ENCODE measurements at places on chromosomes 11 and 22.

GRCh38 chr11:72975778-72976521 lies 161.7 kb downstream of the ATG16L2 start:
- DNase-seq, result no peak

GRCh38 chr11:12767027-12767426 lies 92.8 kb downstream of the TEAD1 start:
- no peak for DNase-seq

GRCh38 chr11:1224491-1225385 lies 1.9 kb downstream of the MUC5B start:
- DNase-seq, result no peak

DNA sequence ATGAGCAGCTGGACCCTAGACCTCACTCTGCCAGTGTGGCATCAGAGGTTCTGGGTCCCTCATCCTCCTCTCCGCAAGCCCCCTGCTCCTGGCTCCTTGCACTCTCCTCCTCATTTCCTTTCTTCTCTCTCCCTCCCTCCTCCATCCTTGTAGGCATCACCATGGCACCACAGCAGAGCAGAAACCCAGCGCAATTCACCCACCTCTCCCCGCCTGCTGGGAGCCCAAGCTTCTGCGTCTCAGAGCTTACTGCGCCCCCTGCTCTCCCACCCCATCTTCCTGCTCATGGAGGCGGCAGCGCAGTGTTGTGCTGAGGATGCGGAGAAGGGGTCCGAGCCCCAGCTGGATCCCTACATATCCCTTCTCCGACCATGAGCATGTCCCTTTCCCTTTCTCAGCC lies 1.7 kb downstream of the CHRM1 start:
- no peak for DNase-seq

- DNase-seq, result no peak
Measured at GRCh38 chr11:35838071-35838470, 105.8 kb upstream of the LDLRAD3 start.

DNA sequence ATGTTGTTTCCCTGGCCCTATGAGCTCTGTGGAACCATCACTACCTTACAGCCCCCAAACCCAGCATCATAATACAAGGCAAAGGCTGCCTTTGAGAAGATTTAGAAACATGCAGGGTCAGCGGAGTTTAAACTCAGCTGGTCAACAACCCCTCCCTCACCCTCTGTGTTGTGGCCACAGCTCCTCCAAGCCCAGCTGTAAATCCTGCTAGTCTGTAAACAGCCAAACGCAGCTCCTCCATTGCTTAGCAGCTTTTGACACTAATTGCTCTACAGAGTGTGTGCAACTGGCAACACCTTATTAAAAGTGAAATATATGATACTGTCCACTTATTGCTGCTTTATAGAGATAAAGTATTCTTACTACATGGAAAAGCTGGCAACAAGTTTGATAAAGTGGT lies 29.1 kb downstream of the OPCML start:
- no peak for DNase-seq

DNA sequence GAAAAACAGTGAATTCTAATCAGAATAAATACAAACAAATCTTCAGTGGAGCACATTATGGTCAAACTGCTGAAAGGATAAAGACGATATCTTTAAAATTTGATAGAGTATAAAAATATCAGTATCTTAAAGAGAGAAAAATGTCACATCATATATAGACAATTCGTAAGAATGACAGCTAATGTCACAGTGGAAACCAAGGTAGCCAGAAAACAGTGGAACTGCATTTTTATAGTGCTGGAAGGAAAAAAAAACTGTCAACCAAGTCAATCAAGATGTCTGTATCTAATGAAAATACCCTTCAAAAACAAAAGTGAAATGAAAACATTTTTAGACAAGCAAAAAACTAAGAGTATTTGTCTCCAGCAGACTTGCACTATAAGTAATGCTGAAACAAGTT lies 73.4 kb upstream of the HMGXB4 start:
- no peak for DNase-seq

- no peak for DNase-seq
Measured at GRCh38 chr11:124329787-124330478, 9.9 kb upstream of the OR8D2 start.

DNA sequence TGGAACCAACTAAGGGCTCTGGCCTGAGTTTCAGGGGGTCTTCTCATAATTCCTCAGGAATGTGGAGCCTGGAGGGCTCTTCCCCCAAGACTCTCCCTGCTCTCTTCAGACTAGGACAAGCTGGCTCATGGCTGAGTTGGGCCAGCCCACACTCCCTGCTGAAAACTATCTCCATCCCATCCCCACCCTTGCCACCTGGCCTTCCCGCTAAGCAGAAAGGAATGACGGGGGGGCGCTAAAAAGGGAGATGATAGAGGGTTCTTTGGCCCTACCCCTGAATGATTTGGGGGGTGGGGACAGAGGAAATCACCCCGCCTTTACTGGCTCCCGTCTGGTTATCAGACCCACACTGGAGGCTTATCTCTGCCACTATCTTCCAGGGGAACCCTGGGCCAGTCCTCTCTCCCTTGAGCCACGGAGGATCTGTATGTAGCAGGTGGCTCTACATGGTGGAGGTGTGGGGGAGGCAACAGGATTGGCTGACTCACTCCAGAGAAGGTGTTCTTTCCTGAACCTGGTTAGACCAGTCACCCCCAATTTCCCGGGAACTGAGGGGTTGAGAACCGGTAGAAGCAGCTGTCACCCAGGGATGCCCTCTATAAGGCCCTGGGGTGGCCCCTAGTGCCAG lies 5.7 kb downstream of the SMTN start:
- no peak for DNase-seq

DNA sequence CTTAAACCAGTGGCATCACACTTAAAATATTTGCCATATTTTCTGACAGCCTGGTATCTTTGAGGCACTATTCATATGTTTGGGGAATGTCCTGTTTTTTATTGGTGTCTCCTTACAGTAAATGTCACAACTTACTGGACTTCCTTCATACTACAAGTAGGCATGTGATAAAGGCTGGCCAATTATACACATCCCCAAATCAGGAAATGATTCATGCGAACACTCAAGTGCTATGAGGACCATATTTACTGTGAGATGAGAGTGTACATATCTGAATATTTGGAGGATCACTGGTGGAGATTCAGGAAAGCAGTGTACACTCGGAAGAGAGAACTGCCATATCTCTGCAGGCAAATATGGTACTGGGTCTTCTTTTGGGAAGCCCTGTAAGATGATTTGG lies 913.8 kb upstream of the CHORDC1 start:
- no peak for DNase-seq

GRCh38 chr11:890794-891540 lies 19.6 kb downstream of the CHID1 start:
- DNase-seq, result no peak

DNA sequence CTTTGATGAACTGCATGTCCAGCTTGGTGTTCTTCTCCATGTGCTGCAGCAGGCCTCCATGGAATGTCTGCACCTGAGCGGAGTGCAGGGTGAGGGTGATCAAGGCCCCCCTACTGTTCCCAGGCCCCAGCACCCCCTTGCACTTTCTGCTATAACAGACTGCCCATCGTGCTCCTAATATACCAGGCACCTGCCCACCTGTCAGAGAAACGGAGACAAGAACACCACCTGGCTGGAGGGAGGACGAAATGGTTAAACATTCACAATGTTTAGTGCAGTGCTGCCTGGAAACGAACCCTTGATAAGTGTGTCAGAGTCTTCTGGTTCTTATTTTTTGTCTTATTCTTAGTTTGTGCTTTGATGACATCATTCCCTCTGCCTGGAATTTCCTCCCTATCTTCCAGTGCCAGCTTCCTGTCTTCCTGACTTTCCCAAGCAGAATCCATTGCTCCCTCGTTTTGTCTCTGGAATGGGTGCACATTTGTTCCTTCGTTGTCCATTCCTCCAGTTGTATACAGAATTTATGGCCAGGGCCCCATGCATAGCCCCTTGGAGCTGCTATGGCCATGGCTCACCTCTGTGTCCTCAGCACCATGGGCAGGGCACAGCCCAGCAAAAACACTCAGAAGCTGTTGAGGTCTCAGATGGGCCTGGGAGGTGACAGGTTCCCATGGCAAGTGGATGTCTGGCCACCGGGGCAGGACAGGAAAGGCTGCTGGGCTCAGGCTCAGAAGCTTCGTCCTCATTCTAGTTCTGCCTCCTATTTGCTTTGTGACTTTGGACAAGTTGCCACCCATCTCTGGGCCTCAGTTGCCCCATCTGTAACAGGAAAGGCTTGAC lies 11.9 kb downstream of the BAIAP2L2 start:
- DNase-seq, result peak; percentile 29

DNA sequence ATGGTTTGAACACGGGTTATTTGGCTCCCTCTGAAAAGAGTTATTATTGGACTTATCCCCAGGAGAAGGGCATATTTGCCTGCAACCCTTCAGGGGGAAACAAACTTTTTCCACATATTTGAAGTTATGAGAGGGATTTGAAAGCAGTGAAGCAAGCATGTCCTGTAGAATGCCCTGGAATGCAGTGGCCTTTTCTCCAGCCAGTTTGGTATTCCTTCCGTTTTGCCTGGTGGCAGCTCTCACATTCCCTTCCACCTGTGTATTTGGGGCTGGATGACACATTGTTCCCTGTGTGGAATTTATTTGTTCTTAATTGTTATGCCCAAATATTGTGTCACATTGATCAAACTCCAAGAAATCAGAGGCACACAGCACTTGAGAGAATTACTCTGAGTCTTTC lies 59.0 kb downstream of the OSBP2 start:
- no peak for DNase-seq

DNA sequence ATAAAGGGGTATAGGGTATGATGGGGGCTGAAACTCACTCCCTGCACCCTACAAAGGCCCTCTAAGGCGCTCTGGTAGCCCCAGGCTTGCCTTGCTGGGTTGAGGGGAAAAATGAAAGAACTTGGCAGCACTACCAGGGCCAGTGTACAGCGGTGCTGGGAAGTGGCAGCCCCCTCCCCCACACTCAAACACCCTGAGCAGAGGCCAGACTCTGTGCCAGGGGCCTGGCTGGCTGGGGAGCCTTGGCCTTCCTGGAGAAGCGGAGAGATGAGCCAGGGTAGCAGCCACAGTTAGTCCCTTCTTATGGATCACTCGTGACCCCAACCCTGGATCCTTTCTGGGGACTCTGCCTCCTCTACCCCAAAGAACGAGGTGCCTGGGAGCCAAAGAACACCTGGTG lies 2.7 kb downstream of the TMEM134 start:
- no peak for DNase-seq

DNA sequence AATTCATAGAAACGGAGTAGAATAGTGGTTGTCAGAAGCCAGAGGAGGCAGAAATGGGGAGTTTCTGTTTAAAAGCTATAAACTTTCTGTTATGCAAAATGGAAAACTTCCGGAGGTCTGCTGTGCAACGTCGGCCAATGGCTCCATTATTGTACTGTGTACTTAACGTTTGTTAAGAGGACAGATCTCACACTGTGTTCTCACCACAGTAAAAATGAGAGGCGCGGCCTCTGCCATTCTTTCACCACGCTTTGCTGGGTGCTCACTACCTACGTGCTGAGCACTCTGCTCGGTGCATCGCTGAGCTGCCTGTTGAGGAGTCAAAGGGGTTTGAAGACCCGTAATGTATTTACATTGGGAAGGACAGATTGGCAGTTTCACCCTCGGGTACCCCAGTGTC lies 218.8 kb upstream of the B3GAT1 start:
- DNase-seq, result no peak

DNA sequence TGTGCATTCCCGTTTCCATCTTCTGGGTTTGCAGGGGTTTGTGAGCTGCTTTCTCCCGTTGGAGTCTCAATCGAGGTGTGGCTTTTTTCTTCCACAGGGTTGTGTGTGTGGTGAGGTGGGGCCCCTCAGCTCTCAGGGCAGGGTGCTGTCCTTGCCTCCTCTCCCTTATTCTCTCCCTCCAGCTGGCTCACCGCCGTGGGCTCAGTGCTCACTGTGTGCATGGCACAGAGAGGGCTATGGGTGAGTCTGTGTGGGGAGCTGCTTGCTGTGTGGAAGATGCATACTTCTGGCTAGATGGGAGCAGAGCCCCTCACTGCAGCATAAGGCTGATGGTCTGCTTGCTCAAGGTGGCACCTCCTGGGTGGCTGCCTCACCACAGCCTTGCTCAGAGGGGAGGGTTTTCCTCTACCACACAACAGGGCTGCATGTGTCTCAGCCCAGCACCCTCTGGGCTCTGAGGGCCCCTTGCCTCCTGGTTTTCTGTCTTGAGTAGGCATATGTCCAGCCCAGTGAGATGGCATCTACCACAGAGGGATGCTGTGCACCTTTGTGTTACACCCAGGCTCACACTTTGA lies 203.1 kb upstream of the B3GAT1 start:
- no peak for DNase-seq

- DNase-seq, result peak; percentile 74
Measured at GRCh38 chr11:111565114-111565720, 24.7 kb downstream of the LAYN start.

- no peak for DNase-seq
Measured at GRCh38 chr11:76073724-76074123, 132.6 kb downstream of the WNT11 start.

DNA sequence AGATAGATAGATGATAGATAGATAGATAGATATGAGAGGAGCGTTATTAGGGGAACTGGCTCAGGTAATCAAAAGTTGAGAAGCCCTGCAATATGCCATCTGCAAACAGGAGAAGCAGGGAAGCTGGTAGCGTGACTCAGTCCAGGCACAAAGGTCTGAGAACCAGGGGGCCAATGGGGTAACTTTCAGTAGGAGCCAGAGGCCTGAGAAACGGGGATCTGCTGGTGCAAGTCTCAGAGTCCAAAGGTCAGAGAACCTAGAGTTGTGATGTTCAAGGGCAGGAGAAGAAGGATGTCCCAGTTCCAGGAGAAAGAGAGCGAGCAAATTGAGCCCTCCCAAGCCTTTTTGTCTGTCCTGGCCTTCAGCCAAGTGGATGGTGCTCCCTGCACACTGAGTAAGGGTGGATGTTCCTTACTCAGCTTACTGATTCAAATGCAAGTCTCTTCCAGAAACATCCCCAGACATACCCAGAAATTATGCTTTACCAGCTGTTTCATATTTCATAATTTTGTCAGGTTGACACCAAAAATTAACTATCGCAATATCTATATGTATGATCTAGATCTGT lies 87.8 kb upstream of the SLC22A12 start:
- DNase-seq, result no peak

GRCh38 chr11:68803766-68804165 lies 38.0 kb downstream of the CPT1A start:
- no peak for DNase-seq

- DNase-seq, result no peak
Measured at GRCh38 chr11:77090046-77090372, 12.6 kb upstream of the OMP start.

- DNase-seq, result no peak
Measured at GRCh38 chr11:72823105-72823804, 9.0 kb downstream of the ATG16L2 start.

DNA sequence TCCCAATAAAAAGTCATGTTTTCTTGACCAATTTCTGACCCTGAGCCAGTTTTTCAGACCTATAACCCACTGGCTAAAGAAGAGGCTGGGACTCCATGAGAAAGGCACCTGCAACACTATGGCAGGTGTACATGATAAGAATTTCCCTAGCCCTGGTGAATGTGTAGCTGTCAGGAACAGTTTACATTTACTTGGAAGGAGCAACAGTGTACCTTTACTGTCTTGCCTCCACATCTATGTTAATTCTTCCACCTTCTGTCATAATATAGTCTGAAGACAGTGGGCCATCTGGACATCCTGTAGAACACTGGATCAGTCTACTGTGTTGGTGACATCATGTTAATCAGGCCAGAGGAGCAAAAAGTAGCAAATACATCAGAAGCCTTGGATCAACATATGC lies 72.1 kb upstream of the CD82 start:
- DNase-seq, result no peak

- DNase-seq, result no peak
Measured at GRCh38 chr11:128450882-128451651, 136.3 kb downstream of the ETS1 start.

- DNase-seq, result no peak
Measured at GRCh38 chr22:37842015-37842793, 1.9 kb downstream of the ANKRD54 start.
